Stimulated activated CD8-positive, alpha-beta memory T cell treated with anti-CD3 and anti-CD28 coated beads, Interleukin-7, amount 100 ng/mL, for 1 hour (primary cell): ENCODE measurements at places on chromosomes 12 and 14.

DNA sequence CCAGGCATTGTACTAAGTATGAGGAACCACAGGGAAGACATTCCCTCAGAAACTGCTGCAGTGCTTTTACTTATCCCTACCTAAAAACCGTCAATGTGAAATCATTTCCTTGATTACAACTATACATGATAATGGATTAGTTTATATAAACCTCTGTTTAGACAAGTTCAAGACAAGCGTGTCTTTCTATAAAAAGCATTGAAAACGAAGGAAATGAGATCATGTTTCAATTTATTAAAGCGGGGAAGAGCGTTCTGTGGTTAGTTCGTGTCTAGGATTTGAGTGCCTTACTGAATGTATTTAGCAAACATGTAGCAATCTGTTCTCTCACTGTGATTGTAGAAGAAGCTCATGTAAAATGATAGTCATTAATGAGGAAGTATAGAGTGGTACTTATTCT is 37.5 kb downstream of the GALC start:
- DNase-seq: no peak

- DNase-seq: no peak
Measured at GRCh38 chr12:58148405-58148804, 207.0 kb downstream of the ATP23 start.

- no peak for DNase-seq
Measured at GRCh38 chr12:5556033-5556614, 124.2 kb downstream of the NTF3 start.

GRCh38 chr14:70133461-70133860 is 55.3 kb downstream of the SLC8A3 start:
- DNase-seq: no peak

DNA sequence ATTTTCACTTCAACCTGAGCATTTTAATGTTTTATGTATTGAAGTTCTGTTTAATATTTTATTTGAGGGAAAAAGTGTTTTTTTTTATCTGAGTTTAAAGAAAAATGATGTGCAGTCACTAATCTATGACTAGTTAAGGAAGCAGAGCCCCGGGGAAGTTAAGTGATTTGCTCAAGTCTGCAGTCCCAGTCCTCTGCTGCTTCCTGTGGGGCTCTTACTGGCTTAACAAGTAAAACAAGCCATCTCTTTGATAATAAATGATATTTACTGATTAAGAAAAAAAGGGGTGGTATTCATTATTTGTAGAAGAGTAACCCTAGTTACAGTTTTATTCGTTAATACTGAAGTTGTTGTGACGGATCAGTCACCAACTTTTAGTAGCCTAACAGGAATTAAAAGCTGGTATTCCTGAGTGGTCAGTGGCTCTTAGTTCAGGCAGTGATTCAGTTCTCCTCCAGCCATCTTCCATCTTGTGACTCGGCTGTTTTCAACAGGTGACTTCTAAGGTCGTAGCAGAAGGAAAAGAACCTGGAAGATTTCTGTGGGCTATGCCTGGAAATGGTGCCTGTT is 21.7 kb downstream of the BICDL1 start:
- DNase-seq: no peak

DNA sequence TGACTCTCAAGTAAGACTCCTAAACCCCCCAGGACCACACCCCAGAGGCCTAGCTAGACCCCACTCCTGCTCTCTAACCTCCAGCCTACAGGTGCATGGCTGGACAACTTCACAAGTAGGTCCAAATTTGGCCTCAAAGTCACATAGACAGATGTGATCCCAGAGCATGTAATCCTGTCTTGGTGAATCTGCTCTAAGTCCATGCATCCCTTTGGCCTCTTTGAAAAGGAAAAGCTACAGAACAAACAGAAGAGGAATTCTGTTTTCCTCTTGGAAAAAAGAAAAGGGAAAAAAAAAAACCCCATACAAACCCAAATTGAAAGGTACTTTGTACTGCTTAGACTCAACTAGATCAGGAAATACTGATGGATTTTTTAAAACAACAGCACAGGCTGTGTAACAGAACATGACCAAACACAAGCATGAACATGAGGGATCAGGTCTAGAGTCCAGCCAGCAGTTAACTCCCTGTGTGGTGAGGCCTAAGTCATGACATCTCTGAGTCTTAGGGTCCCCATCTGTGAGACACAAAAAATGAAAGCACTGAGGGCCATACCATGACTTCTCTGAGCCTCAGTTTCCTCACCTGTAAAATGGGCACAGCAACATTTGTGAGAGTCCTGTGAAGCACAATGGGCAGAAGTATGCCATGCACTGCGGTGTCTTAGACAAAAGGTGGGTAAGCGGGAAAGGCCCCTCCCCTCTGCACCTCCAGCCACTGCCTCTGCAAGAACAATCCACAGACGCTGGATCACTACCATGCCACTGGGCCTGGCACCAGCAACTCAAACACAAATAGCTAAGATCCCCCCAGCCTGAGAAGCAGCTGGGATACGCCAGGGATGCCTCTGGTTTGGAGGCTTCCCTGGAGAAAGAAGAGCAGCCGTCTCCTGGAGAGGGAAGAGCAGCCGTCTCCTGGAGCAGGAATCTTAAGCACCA is 9.9 kb downstream of the PITPNM2 start:
- DNase-seq: no peak

GRCh38 chr12:5034603-5035002 is 9.1 kb upstream of the KCNA5 start:
- no peak for DNase-seq

DNA sequence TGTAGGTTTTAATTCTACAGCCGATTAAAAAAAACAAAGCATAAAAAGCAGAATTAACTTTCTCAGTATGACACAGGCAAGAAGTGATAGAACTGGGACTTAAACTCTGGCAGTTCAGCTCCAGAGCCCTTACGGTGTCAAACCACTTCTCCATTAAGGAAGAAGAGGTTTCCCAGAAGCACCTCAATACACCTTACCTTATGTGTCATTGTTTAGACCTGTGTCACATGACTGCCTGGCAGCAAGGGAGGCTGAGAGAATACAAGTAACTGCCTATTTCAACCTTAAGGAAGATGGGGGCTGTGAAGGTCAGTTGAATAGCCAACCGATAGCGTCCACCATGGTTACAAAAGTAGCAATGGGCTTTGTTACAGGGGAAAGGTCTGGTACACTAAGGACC is 54.6 kb upstream of the ARHGAP5 start:
- DNase-seq: no peak

DNA sequence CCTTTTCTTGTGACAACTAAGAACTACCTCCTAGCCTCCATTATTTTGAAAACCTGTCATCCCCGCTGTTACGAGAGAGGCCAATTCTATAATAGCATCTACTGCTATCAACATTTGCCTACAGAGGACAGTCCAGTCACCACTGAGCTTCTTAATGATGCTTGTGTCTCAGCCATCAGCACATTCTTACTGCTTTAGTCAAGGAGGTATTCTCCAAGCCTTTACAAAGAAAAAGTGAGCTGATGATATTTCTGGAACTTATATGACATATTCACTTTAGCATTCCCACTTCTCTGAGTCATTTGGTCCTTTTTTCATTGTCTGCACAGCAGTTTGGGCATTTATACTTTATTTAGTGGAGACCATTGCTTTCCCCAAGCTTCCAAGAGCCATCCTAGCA is 497.7 kb upstream of the RPL10L start:
- no peak for DNase-seq

- no peak for DNase-seq
Measured at GRCh38 chr14:60707858-60708257, 16.3 kb downstream of the SIX4 start.

- DNase-seq: no peak
Measured at GRCh38 chr12:24244801-24245200, 295.3 kb upstream of the SOX5 start.

- DNase-seq: no peak
Measured at GRCh38 chr12:12376646-12377448, 20.0 kb downstream of the BORCS5 start.

GRCh38 chr12:17511369-17511768 is 578.6 kb downstream of the RERGL start:
- DNase-seq: no peak

GRCh38 chr12:49197256-49197655 is 8.4 kb upstream of the TUBA1A start:
- DNase-seq: no peak

- no peak for DNase-seq
Measured at GRCh38 chr12:76124456-76124855, 40.0 kb upstream of the NAP1L1 start.

DNA sequence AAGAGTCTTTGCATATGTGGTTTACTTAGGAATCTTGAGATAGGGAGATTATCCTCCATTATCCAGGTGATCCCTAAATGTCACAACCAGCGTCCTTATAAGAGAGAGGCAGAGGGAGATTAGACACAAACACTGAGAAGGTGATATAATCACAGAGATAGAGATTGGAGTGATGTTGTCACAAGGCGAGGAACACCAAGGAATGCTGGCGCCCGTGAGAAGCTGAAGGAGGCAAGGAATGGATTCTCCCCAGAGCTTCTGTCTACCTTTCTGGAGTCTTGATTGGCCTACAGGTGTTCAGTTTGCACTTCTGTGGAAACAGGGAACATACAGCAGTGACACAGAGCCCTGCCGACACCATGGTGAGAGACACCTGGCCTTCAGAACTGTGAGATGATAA is 101.6 kb downstream of the ANO4 start:
- no peak for DNase-seq

GRCh38 chr14:52146504-52146903 is 77.6 kb upstream of the NID2 start:
- DNase-seq: no peak

DNA sequence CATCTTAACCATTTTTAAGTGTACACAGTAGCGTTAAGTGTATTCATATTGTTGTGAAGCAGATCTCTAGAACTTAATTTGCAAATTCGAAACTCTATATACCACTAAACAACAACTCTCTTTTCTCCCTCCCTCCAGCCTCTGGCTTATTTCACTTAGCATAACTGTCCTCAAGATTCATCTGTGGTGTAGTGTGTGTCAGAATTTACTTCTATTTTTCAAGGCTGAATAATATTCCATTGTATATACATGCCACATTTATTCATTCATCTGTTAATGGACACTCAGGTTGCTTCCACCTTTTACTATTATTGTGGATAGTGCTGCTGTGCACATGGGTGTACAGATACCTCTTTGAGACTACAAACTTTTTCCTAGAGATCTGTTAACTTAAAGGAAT is 26.5 kb downstream of the VRK1 start:
- DNase-seq: no peak

GRCh38 chr12:77687321-77687720 is 143.4 kb upstream of the NAV3 start:
- DNase-seq: no peak

GRCh38 chr12:96571101-96571862 is 81.9 kb downstream of the CFAP54 start:
- no peak for DNase-seq

- peak; percentile 12 for DNase-seq
Measured at GRCh38 chr12:127162902-127163301, 1104.1 kb upstream of the TMEM132C start.

DNA sequence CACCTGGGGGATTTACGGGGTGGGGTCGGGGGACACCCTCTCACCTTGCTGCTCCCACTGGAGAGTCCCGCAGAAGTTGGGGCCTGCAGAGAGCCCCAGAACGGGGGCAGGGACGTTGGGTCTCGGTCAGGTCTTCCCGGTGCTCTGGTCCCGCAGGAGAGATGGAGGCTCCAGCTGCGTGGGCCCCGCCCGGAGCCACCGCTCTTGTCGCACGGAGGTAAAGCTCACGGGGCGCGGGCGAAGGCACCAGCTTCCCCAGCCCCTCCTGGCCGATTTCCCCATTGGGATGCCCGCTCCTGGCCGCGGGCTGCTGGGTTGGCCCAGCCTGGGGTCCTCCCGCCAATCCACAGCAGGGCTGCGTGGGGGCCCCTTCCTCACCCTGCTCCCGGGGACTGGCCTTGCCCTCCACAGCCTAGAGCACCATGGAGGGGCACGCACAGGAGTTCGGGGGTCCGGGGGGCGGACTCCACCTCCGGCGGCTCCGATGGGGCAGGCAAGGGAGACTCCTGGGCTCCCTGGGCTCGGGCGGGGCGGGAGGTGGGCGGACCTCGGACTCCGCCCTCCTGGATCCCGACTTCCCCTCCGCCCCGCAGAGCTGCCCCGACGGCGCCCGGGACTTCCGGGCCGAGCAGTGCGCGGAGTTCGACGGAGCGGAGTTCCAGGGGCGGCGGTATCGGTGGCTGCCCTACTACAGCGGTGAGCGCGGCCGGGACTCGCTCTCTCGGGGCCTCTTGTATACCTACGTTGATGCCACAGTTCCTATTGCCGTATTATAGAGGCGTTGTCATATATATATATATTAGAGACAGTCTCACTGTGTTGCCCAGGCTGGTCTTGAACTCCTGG is 8.4 kb downstream of the PAPLN start:
- no peak for DNase-seq

GRCh38 chr14:81427348-81428058 is 27.4 kb upstream of the STON2 start:
- no peak for DNase-seq

DNA sequence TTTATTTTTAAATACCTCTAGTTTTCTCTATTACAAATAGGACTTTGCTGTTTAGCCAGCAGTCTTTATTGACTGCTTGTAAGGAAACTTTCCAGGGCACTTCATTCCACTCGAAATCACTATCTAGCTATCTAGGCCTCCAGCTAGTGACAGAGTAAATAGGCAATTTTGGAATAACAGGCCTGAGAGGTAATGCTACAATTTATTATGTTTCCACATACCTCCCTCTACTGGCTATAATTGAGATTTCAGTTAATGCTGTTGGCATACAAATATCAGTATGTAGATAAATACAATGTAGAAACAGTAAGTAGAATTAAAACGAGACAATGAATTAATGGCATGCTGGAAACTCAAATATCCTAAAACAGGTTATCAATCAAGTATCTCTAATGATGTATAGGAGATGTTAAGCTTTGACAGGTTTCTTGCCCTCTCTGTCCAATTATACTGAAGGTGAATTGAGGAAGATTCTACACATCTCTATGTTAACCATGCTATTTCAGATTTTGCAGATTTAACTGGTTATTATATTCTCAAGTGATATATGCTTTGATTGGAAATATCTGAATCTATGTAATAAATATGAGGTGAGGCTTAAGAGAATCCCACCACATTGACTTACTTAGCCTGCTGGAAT is 7.2 kb downstream of the DTD2 start:
- no peak for DNase-seq

GRCh38 chr14:58733451-58734208 is 95.9 kb downstream of the DACT1 start:
- no peak for DNase-seq

- DNase-seq: no peak
Measured at GRCh38 chr12:53982648-53983567, 2.0 kb upstream of the HOXC10 start.

DNA sequence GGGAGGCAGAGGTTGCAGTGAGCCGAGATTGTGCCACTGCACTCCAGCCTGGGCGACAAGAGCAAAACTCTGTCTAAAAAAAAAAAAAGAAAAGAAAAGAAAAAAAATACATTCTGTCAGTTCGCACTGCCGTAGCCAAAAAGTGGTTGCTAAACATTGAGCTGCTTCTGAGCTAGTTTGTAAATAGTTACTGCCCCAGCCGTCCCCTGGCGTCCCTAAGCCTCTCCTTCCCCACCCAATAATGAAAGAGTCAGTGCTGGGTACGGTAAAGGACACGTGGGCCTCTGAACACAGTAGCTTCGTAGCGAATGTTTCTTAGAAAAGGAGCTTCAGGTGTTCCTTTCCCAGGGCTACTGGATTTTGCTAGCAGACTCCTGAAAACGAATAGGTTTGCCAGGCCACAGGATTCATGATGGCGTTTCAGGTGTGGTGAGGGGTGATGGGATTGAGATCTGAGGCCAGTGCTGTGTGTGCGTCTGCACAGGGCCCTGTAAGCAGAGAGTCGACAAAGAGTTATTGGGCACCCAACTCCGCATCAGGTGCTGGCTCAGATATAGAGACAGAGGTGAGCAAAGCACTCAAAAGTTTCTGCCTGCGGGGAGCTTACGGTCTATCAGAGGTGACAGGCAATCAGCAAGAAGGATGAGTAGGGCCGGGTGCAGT is 94.1 kb downstream of the LGMN start:
- no peak for DNase-seq
